ENCODE measurements at places on chromosomes 13 and 19.

- no peak for DNase-seq
Observed at GRCh38 chr13:80030491-80030890, 310.4 kb downstream of the SPRY2 start.

- no peak for DNase-seq
Observed at GRCh38 chr13:45372189-45373161, 31.5 kb upstream of the TPT1 start.

- peak; percentile 6 for DNase-seq
Observed at GRCh38 chr19:34430738-34431625, 2.8 kb downstream of the UBA2 start.

- DNase-seq, result no peak
Observed at GRCh38 chr19:10116085-10116865, 3.4 kb downstream of the EIF3G start.

- no peak for DNase-seq
Observed at GRCh38 chr13:26498656-26499601, 58.6 kb upstream of the WASF3 start.

GRCh38 chr19:49113762-49114629, at the start of gene LIN7B:
LIN7B (plus strand) TSS chr19:49114370; CDS start chr19:49114405, 35 bp downstream.
- DNase-seq, result no peak

DNA sequence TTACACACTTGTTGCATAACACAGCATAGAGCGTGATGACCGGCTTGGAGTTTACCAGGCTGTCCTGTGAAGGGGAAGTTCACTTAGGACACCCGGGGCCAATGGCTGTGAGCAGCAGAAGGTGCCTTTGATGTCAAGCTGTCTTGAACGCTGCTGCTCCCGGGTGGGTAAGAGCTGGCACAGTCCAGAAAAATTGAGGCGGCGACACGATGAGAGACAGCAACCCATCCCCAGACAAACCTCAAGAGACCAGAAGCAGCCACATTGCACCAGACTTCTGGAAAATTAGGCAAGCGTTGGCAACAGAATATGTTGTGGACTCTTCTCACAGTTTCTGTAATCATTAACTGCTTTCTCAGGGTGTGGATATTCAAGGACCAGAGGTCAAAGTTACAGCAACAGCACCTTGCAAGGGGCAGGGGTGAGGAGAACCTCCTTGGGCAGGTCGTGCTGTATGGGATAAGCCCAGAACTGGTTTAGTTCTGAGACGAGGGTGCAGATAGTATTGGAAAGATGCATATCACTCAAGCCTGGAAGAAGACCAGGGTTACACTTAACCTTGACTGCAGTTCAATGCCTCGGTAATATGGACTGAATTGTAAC, 10.1 kb downstream of the NFILZ start:
- DNase-seq, result no peak

DNA sequence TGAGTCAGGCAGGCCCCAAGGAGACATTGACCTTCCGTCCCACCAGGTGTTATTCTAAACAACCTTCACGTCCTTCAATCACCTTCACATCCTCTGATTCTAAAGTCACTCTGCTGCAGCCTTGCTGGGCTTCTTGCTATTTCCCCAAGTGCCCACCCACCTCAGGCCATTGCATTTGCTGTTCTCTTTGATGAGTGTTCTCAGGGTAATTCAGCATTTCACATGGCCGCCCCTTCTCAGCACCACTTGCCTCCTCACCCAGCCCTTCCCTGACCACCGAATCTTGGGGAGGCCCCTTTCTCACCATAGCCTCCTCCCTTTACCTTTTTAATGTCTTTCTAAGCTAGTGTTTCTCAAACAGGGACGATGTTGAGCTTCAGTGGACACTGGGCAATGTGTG, 4.6 kb downstream of the ZNF805 start:
- DNase-seq, result no peak

- DNase-seq, result no peak
Observed at GRCh38 chr19:6730153-6730804, 7.1 kb downstream of the GPR108 start.

DNA sequence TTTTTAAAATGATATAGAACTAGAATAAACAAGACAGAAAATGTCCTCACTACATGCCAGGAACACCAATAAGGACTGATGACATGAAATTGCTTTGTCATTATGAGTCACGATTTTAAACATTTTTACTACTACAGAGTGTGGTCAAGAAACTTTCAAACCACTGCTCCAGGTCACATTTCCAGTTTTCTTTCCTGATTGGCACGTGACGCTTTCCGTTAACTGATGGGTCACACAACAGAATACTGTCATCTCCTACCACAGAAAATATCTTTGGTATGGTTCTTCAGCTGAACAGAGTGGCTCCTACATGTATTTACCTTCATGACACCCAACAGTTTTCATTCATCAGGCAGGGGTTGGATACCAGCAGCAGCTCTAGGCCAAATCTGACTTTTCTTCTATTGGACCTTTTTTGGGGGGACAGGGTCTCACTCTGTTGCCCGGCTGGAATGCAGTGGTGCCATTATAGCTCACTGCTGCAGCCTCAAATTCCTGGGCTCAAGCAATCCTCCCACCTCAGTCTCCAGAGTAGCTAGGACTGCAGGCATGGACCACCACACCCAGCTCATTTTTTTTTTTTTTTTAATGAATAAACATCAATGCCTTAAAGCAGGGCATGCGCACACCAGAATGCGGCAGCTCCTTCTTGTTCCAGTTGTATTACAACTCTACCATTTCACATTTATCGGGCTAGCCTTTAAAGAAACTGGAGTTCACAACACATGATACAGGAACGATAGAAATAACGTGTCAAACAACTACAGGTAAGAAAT, 147.4 kb downstream of the RNF17 start:
- peak; percentile 9 for DNase-seq

DNA sequence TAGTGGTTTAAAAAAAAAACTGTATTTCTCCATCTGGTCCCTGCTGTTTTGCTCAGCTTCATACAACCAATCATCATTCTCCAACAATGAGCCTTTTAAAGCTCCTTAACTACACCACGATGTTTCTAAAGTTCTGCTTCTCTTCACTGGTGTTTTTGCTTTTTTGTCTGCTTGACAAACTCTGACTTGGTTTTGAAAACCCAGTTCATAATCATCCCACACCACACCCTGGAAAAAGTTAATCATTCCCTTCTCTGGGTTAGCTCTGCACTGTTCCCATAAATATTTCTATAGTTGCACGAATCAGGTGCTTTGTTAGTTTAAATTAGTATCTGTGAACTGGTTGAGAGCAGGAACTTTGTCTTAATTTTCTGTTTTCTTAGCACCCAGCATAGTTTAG, 217.1 kb downstream of the ENOX1 start:
- DNase-seq, result no peak

GRCh38 chr19:28594737-28595136, 618.2 kb downstream of the UQCRFS1 start:
- no peak for DNase-seq

- no peak for DNase-seq
Observed at GRCh38 chr19:42099336-42099925, 23.5 kb downstream of the ZNF574 start.

- DNase-seq, result no peak
Observed at GRCh38 chr19:3503036-3503572, 2.6 kb upstream of the DOHH start.

- DNase-seq, result no peak
Observed at GRCh38 chr19:13962699-13963602, 10.6 kb downstream of the DCAF15 start.

DNA sequence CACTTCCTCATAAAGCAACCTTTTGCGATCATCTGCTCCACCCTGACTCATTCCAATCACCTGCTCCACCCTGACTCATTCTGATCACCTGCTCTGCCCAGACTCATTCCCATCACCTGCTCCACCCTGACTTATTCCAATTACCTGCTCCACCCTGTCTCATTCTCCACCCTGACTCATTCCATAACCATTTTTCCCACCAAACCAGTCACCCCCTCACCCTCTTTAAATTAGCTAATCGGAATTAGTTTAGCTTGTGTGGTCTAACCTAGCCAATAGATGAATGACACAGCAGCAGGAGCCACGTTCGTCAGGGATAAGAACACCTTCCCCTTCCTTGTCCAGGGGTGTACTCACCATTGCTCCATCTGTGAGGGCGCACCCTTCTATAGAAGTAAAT, 134.0 kb downstream of the COG6 start:
- DNase-seq, result no peak

GRCh38 chr19:19214159-19214490, 2.4 kb downstream of the NCAN start:
- DNase-seq, result no peak

DNA sequence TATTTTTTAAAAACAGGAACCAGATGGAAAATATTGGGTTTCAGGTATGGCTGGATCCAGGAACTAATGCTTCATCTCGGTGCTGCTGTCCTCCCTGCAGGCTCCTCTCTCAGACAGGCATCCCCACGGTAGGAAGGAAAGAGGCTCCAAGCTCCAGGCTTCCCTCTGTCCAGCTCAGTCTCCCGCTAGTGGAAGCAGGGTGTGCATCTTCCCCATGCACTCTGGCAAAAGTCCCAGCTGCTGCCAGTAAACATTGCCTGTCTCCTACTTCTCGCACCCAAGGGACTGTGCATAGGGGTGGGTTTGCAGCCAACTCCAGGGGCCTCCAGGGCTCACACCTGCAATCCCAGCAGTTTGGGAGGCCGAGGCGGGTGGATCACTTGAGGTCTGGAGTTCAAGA, 29.2 kb downstream of the IL12RB1 start:
- no peak for DNase-seq

- DNase-seq, result no peak
Observed at GRCh38 chr13:94218951-94219350, 260.5 kb downstream of the DCT start.

- DNase-seq, result no peak
Observed at GRCh38 chr13:23443878-23444277, 10.4 kb upstream of the SACS start.

- DNase-seq, result no peak
Observed at GRCh38 chr13:65585346-65585745, 1644.8 kb downstream of the PCDH9 start.

DNA sequence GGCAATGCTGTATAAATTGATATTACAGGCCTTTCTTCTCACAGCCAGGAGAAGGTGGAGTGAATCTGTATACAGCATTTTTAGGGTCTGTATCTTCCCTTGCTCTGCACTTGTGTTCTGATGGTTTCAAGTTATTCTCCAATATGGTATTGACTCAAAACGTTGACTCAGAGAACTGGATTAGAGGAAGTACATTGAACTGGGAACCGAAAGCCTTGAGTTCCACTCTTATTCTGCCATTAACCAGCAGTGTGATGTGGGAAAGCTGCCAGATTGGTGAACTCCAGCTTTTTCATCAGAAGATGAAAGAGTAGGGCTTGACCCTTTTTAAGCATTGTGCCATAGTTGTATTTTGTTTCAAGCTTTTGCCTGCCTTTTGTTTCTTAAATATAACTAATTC, 167.7 kb downstream of the SPRY2 start:
- DNase-seq, result no peak

DNA sequence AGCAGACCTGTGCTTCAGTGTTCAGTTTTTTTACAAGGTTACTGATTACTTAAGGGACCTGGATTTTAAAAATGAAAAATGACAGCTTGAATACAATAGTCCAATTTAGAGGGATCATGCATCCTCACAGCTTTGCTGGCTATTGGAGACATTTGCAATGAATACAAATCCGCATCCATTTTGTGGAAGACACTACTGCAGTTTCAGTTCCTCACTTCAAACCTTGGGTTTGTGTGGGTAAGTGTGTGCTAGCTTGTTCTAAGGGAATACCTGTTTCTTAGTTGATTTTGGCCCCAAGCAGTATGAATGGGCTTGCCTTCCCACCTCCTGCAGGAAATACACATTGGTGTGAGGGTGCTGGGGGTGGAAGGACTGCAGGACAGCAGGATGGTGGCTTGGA, 222.4 kb downstream of the OLFM4 start:
- DNase-seq, result no peak

GRCh38 chr19:3483226-3483628, at the start of gene SMIM44:
SMIM44 (minus strand) TSS chr19:3483441; CDS start chr19:3483403, 38 bp downstream.
- no peak for DNase-seq

GRCh38 chr13:49517461-49517860, 21.7 kb downstream of the PHF11 start:
- no peak for DNase-seq

GRCh38 chr13:60629158-60629557, 232.1 kb downstream of the TDRD3 start:
- no peak for DNase-seq

GRCh38 chr19:45878043-45878794, 7.7 kb downstream of the IRF2BP1 start:
- DNase-seq, result no peak

GRCh38 chr13:47268270-47268669, 371.4 kb upstream of the HTR2A start:
- no peak for DNase-seq

GRCh38 chr19:49567861-49568441, 12.4 kb downstream of the NOSIP start:
- DNase-seq, result no peak

- DNase-seq, result no peak
Observed at GRCh38 chr13:113862191-113862930, 1.5 kb downstream of the GAS6 start.

DNA sequence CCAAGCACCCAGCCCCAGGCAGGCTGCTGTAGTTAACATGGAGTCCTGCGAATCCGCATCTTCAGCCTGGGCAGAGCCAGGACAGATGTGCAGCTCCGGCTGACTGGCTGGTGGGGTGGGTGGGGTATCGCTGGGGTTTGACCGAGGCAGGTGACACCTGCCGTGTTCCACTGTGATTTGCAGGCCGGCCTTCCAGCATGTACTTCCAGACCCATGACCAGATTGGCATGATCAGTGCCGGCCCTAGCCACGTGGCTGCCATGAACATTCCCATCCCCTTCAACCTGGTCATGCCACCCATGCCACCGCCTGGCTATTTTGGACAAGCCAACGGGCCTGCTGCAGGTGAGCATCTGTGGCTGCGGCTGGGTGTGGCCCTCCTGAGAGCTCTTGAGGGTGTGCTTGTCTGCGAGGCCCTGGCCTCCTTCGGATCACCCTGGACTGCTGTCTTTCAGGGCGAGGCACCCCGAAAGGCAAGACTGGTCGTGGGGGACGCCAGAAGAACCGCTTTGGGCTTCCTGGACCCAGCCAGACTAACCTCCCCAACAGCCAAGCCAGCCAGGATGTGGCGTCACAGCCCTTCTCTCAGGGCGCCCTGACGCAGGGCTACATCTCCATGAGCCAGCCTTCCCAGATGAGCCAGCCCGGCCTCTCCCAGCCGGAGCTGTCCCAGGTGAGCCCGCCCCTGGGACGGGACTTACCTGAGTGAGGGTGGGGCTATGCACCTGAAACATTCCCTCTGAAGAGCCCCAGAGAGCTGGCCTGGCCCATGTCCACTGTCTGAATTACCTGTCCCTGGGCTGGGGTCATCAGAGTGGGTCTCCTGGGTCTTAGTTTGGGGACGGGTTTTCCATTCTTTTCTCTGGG, 30.6 kb downstream of the CERS1 start:
- no peak for DNase-seq

GRCh38 chr19:13880059-13881043, 3.4 kb downstream of the NANOS3 start:
- peak; percentile 93 for DNase-seq

DNA sequence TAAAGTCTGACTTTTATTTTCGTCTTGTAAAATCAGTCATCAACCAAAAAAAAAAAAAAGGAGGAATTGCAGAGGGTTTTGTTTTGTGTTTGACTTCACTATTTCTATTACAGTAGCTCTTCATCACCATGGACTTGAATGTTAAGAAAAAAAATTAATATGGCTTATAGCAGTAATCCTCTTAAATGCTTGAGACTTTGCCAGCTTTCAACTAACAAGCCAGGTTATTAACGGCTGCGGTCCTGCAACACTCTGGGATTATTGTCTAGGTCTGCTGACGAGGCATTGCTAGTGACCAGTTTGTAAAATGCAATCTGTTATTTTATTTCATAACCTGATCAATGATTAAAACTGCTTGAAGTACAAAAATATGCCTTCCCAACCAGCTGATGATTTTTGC, 647.2 kb upstream of the KLHL1 start:
- no peak for DNase-seq

GRCh38 chr19:38852231-38853044, 2.7 kb upstream of the HNRNPL start:
- no peak for DNase-seq
